ENCODE measurements at places on chromosomes 2 and 18.

- DNase-seq: no peak
These were observed 158.0 kb downstream of the CSRNP3 start for GRCh38 chr2:165627470-165627869.

DNA sequence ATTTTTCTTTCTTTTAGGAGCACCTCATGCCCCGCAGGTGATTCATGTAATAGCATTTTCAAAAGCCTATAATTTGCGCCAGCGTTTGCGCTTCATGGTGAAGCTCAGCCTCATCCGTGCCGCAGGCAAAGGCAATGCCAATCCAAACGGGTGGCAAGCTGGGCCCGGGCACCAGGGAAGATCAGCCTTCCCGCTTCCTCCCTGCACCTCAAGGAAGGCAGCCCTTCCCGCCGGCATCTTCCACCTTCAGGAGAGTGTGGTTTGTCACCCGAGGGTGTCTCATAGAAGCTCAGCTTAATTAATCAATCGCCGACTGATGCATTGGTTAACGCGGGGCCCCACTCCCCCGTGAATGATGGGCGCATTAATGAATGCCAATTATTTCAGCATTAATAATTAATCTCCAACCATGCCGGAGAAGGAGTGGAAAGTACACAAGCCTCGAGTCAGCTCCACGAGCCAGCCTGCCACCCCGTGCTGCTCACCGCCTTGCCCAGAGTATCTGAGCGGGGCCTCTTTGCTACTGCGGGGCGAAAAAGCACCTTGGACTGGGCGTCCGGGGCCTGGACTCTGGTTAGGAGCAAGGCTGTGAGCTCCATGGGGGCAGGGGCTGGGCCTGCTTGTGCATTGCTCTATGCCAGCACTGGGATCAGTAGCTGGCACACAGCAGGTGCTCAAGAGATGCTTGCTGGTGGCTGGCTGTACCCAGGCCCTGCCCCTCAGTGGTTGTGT, 13.0 kb downstream of the INHBB start:
- no peak for DNase-seq

GRCh38 chr18:3118195-3119010, 101.4 kb downstream of the MYOM1 start:
- DNase-seq: no peak

DNA sequence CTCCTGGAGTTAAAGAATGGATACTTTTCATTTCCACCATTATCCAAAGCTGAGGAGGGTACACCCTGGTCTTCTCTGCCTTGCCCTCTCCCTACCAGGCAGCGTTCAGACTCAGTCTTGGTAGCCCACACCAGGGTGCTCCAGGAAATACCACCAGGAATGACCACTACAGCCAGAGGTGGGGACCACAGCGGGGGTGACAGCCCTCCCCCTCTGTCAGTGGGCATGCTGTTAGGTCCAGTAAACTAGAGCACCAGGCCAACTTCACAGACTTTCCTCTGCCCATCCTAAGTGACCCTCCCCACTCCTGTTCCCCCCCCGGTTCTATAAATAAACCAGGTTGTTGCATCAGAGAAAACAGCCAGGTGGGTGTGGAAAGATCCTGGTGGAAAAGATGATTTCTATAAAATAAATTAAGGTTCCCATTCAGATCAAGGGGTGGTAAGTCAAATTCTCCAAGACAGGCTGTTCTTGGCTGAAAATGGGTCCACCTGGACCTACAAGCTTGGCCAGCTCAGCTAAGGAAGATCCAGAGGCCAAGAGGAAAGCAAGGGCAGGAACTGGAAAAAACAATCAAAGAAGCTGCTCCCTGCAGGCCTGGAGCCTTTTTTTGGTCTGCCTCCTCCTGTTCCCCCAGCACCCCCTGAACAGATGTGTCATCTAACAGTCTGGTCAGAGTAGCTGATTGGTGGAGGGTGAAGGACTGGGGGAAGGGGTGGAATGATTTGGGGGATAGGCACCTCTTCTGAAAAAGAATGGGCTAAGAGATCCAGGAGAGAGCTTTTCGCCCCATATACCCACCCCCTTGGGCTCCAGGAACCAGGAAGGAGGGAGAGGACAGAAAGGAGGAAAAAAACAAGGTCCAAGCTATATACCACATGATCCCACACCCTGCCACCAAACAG, 2.3 kb downstream of the RAB11FIP5 start:
- no peak for DNase-seq

- DNase-seq: peak; percentile 91
These were observed at the start of gene LPIN2 for GRCh38 chr18:3013024-3013804. Gene LPIN2, minus strand, starts transcription at chr18:3013144. Its CDS starts 52,304 bp downstream, at chr18:2960840.

- no peak for DNase-seq
These were observed 83.8 kb upstream of the TLK1 start for GRCh38 chr2:171244466-171244969.
